A172 (cell line): ENCODE measurements at places on chromosomes 13 and 19. TPM values are rescaled to one million over a fixed set of nuclear protein-coding genes. Genes with fewer than 3 reads are reported as not detected.

Gene EDNRB
- not detected in 2 replicates for total RNA-seq

Gene SHISA2
- total RNA-seq = not detected in 2 replicates

Gene LILRB3
- not detected in 2 replicates for total RNA-seq

Gene LRFN3
- 4.6 and 8.2 TPM in 2 replicates for total RNA-seq

Gene THSD8
- total RNA-seq = not detected in 2 replicates

Gene CAPN12
- not detected in 2 replicates for total RNA-seq

Gene ARRDC5
- total RNA-seq = not detected in 2 replicates

Gene ZSWIM4
- 4.5 and 6.8 TPM in 2 replicates for total RNA-seq

Gene IGLON5
- not detected in 2 replicates for total RNA-seq

Gene VASP
- 54.7 and 64.6 TPM in 2 replicates for total RNA-seq

Gene ARHGEF7
- total RNA-seq = 18.7 and 26.9 TPM in 2 replicates
